ENCODE measurements at places on chromosomes 2 and 18. TPM values are rescaled to one million over a fixed set of nuclear protein-coding genes. Genes with fewer than 3 reads are reported as not detected.
A peak's percentile ranks its signal among the peaks of the same experiment; 100 is the strongest.

DNA sequence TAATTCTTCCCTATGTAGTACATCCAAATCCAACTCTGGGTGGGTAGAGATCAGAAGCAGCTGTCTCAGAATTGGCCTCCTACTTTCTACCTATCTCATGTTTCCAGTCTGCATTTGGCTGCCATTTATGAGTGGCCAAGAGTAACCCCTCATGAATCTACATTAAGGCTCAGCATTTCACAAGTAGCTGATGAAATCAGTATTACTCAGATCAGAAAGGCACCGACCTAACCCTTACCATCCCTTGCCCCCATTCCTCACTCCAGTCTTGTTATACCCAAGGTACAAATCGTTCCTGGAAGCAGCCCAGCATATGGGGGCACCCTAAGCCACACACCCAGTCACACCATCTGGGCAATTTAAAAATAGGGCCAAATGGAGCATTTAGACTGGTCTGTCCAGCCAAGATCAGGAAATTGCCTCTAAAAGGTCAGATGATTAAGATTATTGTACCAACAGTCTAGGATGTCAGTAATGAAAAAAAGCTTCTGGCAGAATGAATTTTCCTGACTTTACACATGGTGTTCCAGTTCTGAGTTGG, 37.1 kb downstream of the CD28 start:
- no peak overlapping the region for H3K4me3 ChIP-seq
- no peaks in the 10 kb centered on the region for H3K27me3 ChIP-seq
- H3K27ac ChIP-seq, result no peak overlapping the region
- H3K36me3 ChIP-seq, result no peaks in the 10 kb centered on the region

- no peak overlapping the region for H3K27ac ChIP-seq
- peaks cover under 1% of the 10 kb centered on the region for H3K4me1 ChIP-seq
- DNase-seq, result no peak
- H3K27me3 ChIP-seq, result no peaks in the 10 kb centered on the region
- no peaks in the 10 kb centered on the region for H3K36me3 ChIP-seq
- H3K4me3 ChIP-seq, result no peak overlapping the region
Measured at GRCh38 chr2:43701111-43701510, 24.9 kb upstream of the C1GALT1C1L start.

DNA sequence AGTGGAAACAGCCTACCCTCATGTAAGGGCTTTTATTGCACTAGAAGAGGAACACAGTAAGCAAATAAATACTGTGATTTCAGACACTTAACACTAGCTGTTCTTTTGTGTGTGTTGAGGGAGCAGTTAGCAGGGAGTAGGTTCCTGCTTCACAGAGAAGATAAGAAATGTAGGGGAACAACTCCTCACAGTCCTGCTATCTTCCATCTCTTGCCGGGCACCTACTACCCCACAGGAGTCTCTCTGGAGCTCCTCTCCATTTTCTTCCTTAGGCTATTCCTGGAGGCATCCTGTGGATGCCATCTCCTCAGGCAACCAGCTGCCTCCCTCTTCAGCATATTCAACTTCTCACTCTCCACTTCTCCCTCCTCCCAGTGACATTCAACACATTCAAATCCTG, 145.0 kb downstream of the SRBD1 start:
- H3K4me1 ChIP-seq, result peaks cover 18% of the 10 kb centered on the region
- H3K27ac ChIP-seq, result no peak overlapping the region
- DNase-seq, result no peak
- H3K4me3 ChIP-seq, result no peak overlapping the region
- H3K36me3 ChIP-seq, result no peaks in the 10 kb centered on the region
- no peaks in the 10 kb centered on the region for H3K27me3 ChIP-seq

DNA sequence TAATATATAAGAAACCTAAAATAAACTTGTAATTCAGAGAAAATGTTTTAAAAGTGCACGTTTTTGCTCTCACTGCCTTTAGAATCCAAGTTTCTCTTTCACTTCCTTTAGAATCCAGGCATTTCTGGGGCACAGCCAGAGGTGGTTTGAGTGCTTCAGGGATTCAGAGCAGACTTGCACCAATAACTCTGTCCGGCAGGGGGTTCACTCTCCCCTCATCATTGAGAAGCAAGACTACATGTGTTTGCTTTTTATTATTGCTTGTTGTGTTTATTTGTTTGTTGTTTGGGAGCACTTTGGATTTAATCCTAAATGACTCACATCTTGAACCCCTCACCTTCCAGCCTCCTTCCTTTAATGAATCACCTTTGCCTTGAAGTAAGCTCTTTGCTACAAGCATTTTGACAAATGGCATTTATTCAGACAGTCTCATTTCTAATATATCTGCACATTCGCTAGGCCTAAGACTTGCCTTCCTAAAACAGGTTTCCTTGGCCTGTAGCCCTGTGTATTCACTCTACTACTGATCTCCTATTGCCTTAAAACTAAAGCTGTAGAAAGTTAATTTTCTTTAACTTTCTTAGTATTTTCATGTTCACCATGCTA, 233.5 kb upstream of the ATP5MC3 start:
- peak; percentile 72 for DNase-seq
- peaks cover 7% of the 10 kb centered on the region for H3K27me3 ChIP-seq
- H3K4me3 ChIP-seq, result no peak overlapping the region

DNA sequence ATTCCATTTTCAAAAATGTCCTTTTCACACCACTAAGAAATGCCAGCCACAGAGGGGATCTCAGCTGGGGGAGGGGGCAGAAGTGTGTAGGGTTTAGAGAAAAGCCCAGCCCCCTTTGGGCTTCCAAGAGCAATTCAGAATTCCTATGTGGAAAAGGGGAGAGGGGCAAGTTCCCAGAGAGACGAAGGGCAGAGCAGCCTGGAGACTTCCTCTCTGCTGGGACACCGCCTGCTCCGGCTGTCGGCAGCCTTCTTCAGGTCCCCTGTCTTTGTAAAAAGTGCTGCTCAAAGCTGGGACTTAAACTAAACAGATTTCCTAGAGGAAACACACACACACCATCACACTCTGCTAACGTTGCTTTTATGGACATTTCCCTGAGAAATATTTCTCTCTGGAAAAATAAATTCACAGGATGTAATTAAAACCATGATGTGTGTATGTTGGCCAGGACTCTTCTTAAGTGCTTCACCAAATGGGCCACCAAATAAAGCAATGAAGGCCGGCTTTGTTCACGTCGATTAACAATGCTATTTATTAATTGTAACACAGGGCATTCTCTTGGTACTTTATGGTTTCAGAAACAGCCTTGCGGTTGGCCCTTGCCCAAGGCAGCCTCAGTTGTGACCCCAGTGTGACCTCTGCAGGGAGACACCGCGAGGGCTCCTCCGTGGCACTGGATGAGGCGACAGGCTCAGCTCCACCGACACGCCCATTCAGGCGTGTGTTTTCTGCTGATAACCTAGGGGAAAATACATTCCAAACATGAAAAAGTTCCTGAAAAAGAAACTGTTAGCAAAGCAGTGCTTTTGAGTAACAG, 5.6 kb upstream of the ASB1 start:
- no peak overlapping the region for H3K4me3 ChIP-seq
- DNase-seq, result no peak
- no peak overlapping the region for H3K27ac ChIP-seq
- H3K36me3 ChIP-seq, result no peaks in the 10 kb centered on the region
- peaks cover 4% of the 10 kb centered on the region for H3K4me1 ChIP-seq

- H3K27me3 ChIP-seq, result no peaks in the 10 kb centered on the region
- no peak overlapping the region for H3K4me3 ChIP-seq
- no peaks in the 10 kb centered on the region for H3K36me3 ChIP-seq
Measured at GRCh38 chr18:35410561-35410960, 33.4 kb upstream of the ZNF396 start.

GRCh38 chr2:127700527-127701192, 637 bp upstream of the SFT2D3 start:
- peaks cover 4% of the 10 kb centered on the region for H3K36me3 ChIP-seq
- peaks cover 47% of the 10 kb centered on the region for H3K4me1 ChIP-seq
- H3K27me3 ChIP-seq, result no peaks in the 10 kb centered on the region
- peak; percentile 95 for DNase-seq

DNA sequence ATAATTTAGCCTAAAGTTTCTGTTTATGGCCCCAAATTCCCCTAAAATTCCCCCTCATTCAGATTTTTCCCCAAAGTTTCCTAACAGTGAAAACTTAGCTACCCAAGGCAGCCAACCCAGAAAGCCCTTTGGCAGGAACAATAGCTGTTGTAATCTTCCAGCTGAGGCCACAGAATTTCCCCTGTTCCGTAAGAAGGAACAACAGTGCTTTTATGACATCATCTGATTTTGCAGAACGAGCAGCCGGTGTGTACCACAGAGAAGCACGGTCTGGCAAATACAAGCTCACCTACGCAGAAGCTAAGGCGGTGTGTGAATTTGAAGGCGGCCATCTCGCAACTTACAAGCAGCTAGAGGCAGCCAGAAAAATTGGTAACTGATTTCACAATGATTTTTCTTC, 6.3 kb downstream of the TNFAIP6 start:
- no peaks in the 10 kb centered on the region for H3K4me1 ChIP-seq
- H3K36me3 ChIP-seq, result no peaks in the 10 kb centered on the region
- H3K27me3 ChIP-seq, result no peaks in the 10 kb centered on the region
- H3K4me3 ChIP-seq, result no peak overlapping the region
- H3K27ac ChIP-seq, result no peak overlapping the region
- DNase-seq, result no peak

DNA sequence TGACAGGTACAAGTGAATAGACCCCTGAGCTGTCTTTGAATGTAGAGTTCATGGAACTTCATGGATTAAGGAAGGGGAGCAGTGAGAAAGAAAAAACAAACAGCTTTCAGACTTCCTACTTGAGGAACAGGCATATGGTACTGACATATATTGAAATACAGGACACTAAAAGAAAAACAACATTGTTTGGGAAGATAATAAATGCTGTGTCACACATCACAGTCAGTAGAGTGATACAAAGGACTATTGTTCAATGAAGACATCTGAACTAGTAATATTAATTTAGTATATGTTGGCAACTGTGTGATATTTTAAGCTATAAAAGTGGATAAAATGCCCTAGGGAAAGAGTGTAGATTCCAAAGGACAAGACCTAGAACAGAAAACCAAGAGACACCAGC, 3.3 kb downstream of the DSC2 start:
- H3K4me3 ChIP-seq, result peak overlapping the region; percentile 33
- H3K27ac ChIP-seq, result peak overlapping the region; percentile 88
- no peaks in the 10 kb centered on the region for H3K27me3 ChIP-seq
- DNase-seq, result peak; percentile 54
- H3K36me3 ChIP-seq, result no peaks in the 10 kb centered on the region

NOSTRIN gene
- 0.69 TPM for total RNA-seq

- H3K4me3 ChIP-seq, result peak overlapping the region; percentile 41
- H3K27me3 ChIP-seq, result no peaks in the 10 kb centered on the region
- H3K4me1 ChIP-seq, result peaks cover 31% of the 10 kb centered on the region
- H3K27ac ChIP-seq, result peak overlapping the region; percentile 90
Measured at GRCh38 chr2:172340394-172340793, 87.0 kb upstream of the ITGA6 start.

- no peaks in the 10 kb centered on the region for H3K36me3 ChIP-seq
- H3K27me3 ChIP-seq, result no peaks in the 10 kb centered on the region
- H3K4me3 ChIP-seq, result no peak overlapping the region
- H3K4me1 ChIP-seq, result no peaks in the 10 kb centered on the region
- H3K27ac ChIP-seq, result no peak overlapping the region
Measured at GRCh38 chr2:151570191-151570590, 160.5 kb downstream of the RIF1 start.

GRCh38 chr18:74200780-74201179, 52.5 kb downstream of the TIMM21 start:
- H3K4me3 ChIP-seq, result no peak overlapping the region
- H3K4me1 ChIP-seq, result no peaks in the 10 kb centered on the region
- no peak overlapping the region for H3K27ac ChIP-seq
- no peaks in the 10 kb centered on the region for H3K36me3 ChIP-seq

UBR3 gene
- 30.9 TPM for total RNA-seq

DNA sequence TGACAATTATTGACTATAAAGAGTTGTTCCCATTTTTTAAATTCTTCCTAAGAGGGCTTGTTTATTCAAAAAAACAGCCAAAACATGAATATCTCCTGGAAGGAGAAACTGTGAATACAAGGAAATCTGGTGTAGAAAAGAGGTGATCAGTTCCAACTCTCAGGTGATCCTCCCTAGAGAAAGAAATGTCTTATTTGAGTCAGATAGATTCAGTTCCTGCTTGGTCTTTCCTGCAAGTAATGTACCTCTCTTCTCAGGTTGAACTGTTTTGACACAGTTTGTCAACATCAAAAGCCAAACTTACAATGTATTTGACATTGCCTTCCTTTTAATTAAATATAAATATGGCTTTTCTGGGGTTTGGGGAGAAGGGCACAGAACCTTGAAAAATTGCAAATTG, 567.4 kb downstream of the ARHGAP15 start:
- H3K36me3 ChIP-seq, result no peaks in the 10 kb centered on the region
- no peak for DNase-seq
- H3K27me3 ChIP-seq, result no peaks in the 10 kb centered on the region
- no peaks in the 10 kb centered on the region for H3K4me1 ChIP-seq
- H3K27ac ChIP-seq, result no peak overlapping the region

RASGRP3 gene
- total RNA-seq, result 0.52 TPM

ECEL1 gene
- not detected for total RNA-seq

GRCh38 chr2:73177645-73178255, 24.6 kb upstream of the NOTO start:
- peaks cover 22% of the 10 kb centered on the region for H3K4me1 ChIP-seq
- H3K27me3 ChIP-seq, result peaks cover 27% of the 10 kb centered on the region
- H3K36me3 ChIP-seq, result no peaks in the 10 kb centered on the region
- H3K27ac ChIP-seq, result no peak overlapping the region
- H3K4me3 ChIP-seq, result peak overlapping the region; percentile 75

Measured in PC-3 (cell line).